ENCODE measurements at places on chromosomes 13 and 19. TPM values are rescaled to one million over a fixed set of nuclear protein-coding genes. Genes with fewer than 3 reads are reported as not detected.

TMEM150B gene
- total RNA-seq, result not detected

RFPL4A gene
- total RNA-seq, result 0.35 TPM

NBEA gene
- 1.9 TPM for total RNA-seq

ZNF229 gene
- total RNA-seq, result 3.0 TPM

FAM124A gene
- 2.0 TPM for total RNA-seq

CLEC4M gene
- total RNA-seq, result not detected

FUZ gene
- total RNA-seq, result 16.4 TPM

LGALS14 gene
- total RNA-seq, result not detected

ZNF829 gene
- 0.44 TPM for total RNA-seq

CLDN10 gene
- total RNA-seq, result 0.26 TPM

ADGRE3 gene
- not detected for total RNA-seq

TNFSF13B gene
- total RNA-seq, result not detected

FCER2 gene
- not detected for total RNA-seq

CEACAM6 gene
- total RNA-seq, result 17.3 TPM

PLEKHG2 gene
- total RNA-seq, result 74.7 TPM

PRKCG gene
- 6.9 TPM for total RNA-seq

LRRC25 gene
- not detected for total RNA-seq

B3GLCT gene
- 5.0 TPM for total RNA-seq

GZMM gene
- total RNA-seq, result 0.56 TPM

CABP5 gene
- total RNA-seq, result not detected

PRDX2 gene
- 0.87 TPM for total RNA-seq

LENG9 gene
- total RNA-seq, result 7.0 TPM

KLHL1 gene
- total RNA-seq, result not detected

PROZ gene
- not detected for total RNA-seq

NLRP5 gene
- total RNA-seq, result not detected

SIGLEC11 gene
- total RNA-seq, result 0.04 TPM

CACNA1A gene
- total RNA-seq, result 0.04 TPM

LRG1 gene
- 0.12 TPM for total RNA-seq

NLRP11 gene
- total RNA-seq, result not detected

ICAM3 gene
- 8.5 TPM for total RNA-seq

ARRDC2 gene
- 48.2 TPM for total RNA-seq

ARRDC5 gene
- not detected for total RNA-seq

MCEMP1 gene
- total RNA-seq, result not detected

NCAN gene
- 0.05 TPM for total RNA-seq

DAPK3 gene
- total RNA-seq, result 42.5 TPM

C1QTNF9B gene
- not detected for total RNA-seq

Data from A549 treated with Mapracorat at 1 μM for 4 hours (cell line).